ENCODE measurements at places on chromosomes 12 and 14. TPM values are rescaled to one million over a fixed set of nuclear protein-coding genes. Genes with fewer than 3 reads are reported as not detected.

DNA sequence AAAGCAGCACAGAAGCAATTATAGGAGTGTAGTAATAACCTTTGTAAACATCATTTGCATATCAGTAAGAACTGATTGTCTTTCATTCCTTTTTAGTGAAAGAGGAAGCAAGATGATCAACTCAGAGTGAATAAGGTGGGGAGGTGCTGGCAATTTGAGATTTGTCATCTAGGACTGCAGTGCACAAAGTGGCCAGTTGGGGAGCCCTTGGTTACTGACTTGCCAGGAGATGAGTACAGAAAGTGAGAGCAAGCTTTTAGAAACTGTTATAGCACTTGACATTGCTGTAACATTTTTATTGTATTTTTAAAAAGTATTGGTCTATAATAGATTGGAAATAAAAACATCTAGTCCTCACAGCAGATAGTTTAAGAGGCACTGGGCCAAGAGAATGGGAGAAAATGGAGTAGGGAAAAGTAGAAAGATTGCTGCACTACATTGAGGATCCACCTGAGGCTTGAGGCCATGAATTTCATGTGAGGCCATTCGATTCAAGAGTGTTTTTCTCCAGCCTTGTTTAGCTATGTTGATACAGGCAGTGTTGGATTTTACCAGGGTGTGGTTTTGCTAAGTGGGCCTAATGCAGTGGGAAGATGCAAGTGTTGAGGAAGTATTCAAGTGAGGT, 98.2 kb downstream of the SNAPC1 start:
- peak; percentile 60 for DNase-seq

Gene PTPN21
- total RNA-seq = 15.7 TPM

- DNase-seq = peak; percentile 16
Observed at GRCh38 chr12:19529951-19530636, 90.8 kb downstream of the AEBP2 start.

- no peak for DNase-seq
Observed at GRCh38 chr12:6936636-6937480, 6.8 kb upstream of the RNU7-1 start.
